AG04450 (cell line): ENCODE measurements at places on chromosomes 3 and 15. TPM values are rescaled to one million over a fixed set of nuclear protein-coding genes. Genes with fewer than 3 reads are reported as not detected.

- no peak for DNase-seq
Observed at GRCh38 chr3:188255190-188255589, 101.2 kb downstream of the LPP start.

- DNase-seq: no peak
Observed at GRCh38 chr3:136891934-136892855, 30.2 kb downstream of the NCK1 start.

- DNase-seq: no peak
Observed at GRCh38 chr3:53329897-53330296, 17.4 kb downstream of the DCP1A start.

NECTIN3 gene
- polyA plus RNA-seq: 71.9 and 98.3 TPM in 2 replicates

- no peak for DNase-seq
Observed at GRCh38 chr3:15634671-15635070, 33.1 kb downstream of the BTD start.

GRCh38 chr3:65039754-65040210, 352.0 kb upstream of the ADAMTS9 start:
- DNase-seq: no peak

DNA sequence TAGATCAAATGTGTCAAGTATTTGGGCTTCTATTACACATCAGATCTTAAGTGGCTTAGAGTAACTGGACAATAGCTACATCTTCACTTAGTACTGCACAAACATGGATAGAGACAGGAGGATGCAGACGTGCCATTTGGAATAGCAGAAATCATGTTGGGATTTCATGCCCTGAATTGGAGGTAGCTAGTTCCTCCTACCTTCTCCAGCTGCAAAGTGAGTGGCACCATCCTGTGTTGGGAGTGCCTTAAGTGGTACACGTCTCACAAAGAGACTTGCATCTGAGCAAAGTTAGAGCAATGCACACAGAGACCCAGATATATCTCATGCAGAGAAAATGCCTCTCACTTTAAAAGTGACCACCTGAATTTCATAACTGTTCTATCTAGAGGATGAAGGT, 136.5 kb downstream of the SSR3 start:
- DNase-seq: no peak

MKRN3 gene
- polyA plus RNA-seq: 1.2 TPM in 2 replicates

DNA sequence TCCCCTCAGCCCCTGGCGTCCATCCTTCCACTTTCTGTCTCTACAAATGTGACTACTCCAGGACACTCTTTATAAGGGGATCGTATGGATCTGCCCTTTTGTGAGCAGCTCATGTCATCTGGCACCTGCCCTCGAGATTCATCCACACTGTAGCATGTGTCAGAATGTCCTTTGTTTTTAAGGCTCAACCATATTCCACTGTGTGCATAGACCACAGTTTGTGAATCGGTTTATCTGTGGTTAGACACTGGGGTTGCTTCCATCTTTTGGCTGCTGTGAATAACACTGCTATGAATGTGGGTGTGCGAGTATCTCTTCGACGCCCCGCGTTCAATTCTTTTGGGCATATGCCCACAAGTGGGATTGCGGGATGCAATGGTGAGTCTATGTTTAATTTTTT, 167.9 kb downstream of the NUP210 start:
- DNase-seq: no peak

GRCh38 chr3:155326901-155327300, 33.4 kb upstream of the STRIT1 start:
- no peak for DNase-seq

- DNase-seq: no peak
Observed at GRCh38 chr15:87038404-87038803, 958.7 kb downstream of the AGBL1 start.

GRCh38 chr3:196969134-196969659, 564 bp upstream of the PIGZ start:
- DNase-seq: no peak

- DNase-seq: peak; percentile 37
Observed at GRCh38 chr3:94423578-94423977, 360.7 kb downstream of the NSUN3 start.

MTFMT gene
- polyA plus RNA-seq: 11.6 and 15.3 TPM in 2 replicates

- DNase-seq: no peak
Observed at GRCh38 chr3:60142009-60142408, 1092.2 kb upstream of the CFAP20DC start.

DUOX1 gene
- polyA plus RNA-seq: not detected in 2 replicates

CKMT1B gene
- 0.11 TPM in 1 of 2 replicates, not detected in the other for polyA plus RNA-seq

GRCh38 chr3:9935966-9936510, 2.4 kb downstream of the CRELD1 start:
- DNase-seq: no peak

DNA sequence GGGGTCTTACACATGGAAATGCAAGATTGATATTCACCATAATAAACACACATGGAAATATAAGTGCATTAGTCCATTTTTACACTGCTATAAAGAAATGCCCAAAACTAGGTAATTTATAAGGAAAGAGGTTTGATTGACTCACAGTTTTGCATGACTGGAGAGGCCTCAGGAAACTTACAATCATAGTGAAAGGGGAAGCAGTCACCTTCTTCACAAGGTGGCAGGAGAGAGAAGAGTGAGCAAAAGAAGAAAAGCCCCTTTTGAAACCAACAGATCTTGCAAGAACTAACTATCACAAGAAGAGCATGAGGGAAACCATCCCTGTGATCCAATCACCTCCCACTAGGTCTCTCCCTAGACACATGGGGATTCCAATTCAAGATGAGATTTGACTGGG, 111.7 kb upstream of the TP63 start:
- no peak for DNase-seq

CELSR3 gene
- polyA plus RNA-seq: 0.55 and 0.73 TPM in 2 replicates

TNFAIP8L3 gene
- 0.30 and 0.36 TPM in 2 replicates for polyA plus RNA-seq

GRCh38 chr3:179194931-179195330, 46.8 kb downstream of the PIK3CA start:
- no peak for DNase-seq

LNP1 gene
- 2.7 and 3.3 TPM in 2 replicates for polyA plus RNA-seq

C3orf70 gene
- polyA plus RNA-seq: 0.79 and 0.89 TPM in 2 replicates

DNA sequence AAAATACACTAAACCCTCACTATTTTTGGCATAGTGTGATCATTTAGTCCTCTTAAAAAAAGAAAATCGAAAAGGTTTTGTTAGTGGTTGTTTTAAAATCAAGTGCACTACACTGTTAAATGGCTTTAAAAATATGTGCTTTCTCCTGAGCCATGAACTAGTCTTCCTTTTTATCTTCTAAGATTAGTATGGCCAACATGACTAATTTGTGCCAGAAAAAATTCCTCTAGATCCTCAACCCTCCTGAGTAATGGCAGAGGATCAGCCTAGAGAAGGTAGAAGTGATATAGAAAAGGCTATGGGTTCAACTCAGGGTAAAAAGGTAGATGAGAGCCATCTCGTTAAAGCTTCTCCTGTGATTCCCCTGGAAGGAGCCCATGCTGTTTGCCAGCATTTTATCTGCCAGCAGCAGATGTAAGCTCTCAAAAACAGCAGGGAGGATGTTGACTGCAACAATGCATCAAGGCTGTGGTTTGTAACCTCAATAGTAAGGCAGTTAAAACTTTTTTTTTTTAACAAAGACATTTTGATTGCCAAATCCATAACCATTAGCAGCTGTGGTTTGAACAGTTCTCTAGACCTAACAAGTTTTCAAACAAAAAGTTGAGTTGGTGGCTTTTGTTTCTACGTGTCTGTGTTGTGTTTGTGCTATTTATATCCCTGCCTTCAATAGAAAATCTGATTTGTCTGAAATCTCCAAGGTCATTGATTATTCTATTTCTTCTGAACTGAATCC, 30.2 kb upstream of the ZNF609 start:
- DNase-seq: peak; percentile 91

CLSTN2 gene
- 0.02 and 0.04 TPM in 2 replicates for polyA plus RNA-seq

GRCh38 chr3:13010780-13011572, 62.3 kb downstream of the IQSEC1 start:
- DNase-seq: no peak

GRCh38 chr15:92881211-92881754, 18.8 kb upstream of the CHD2 start:
- DNase-seq: no peak

C3orf62 gene
- 2.3 TPM in 2 replicates for polyA plus RNA-seq

DNA sequence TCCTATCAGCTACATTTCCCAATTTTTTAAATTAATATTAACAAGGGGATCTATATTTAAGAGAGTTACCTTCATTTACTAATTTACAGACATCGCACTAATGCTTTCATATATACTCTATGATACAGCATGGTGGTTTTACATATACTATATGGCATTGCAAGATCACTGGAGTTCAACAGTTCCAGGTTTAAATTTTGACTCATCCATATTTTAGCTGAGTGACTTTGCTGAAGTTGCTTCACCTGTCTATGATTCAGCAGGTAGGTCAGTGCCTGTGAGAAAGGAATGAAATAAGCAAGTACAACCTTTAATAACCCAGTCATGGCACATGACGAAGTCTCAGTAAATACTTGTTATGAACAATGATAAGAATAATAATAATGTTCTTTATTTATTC, 211.1 kb downstream of the P3H2 start:
- DNase-seq: no peak

FOXL2 gene
- 0.05 and 0.07 TPM in 2 replicates for polyA plus RNA-seq

ABHD6 gene
- polyA plus RNA-seq: 8.4 and 9.7 TPM in 2 replicates
